Cortex of kidney (tissue), 1 donor: ENCODE measurements at places on chromosomes 7 and 10.

DNA sequence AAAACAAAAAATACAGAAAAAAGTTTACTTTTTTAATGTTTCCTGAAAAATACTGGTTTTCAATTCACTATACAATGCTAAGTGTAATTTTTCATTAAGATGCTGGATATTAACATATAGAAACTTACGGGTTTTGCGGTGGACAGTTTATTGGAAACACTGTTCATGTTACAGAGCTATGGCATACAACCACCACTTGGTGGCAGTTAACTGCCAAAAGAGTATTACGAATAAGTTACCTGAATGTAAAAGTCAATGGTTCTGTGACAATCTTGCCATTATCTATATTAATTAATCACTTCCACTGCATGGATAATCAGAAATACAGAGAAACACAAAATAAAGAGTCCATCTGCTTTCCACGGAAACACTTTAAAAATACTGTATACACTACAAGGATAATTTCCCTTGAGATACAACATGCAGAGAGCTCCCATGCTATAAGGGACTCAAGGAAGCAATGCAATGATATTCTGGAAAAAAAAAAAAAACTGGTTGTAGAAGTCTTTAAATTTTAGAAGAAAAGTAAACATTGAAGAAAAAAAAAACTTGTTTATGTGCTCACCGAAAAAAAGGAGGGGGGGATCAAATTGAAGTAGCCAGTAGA, 97.0 kb downstream of the TPK1 start:
- DNase-seq = no peak

GRCh38 chr7:20293336-20293735, 37.4 kb upstream of the ITGB8 start:
- no peak for DNase-seq

DNA sequence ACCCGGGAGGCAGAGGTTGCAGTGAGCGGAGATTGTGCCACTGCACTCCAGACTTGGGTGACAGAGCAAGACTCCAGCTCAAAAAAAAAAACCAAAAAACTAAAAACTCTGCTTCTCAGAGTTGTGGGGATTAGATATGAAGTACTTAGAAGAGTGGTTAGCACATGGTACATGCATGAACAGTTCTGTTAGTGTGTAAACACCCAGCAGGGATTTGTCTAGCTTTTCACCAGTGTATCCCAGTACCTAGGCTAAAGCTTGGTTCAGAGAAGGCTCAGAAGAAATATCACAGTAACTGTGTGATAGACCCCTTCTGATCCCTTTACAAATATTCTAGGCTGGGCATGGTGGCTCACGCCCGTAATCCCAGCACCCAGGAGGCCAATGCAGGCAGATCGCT, 9.5 kb downstream of the PPIA start:
- no peak for DNase-seq

GRCh38 chr10:86958901-86959736, 720 bp downstream of the SNCG start:
- DNase-seq = no peak

- DNase-seq = no peak
Measured at GRCh38 chr7:87213811-87214210, 5.7 kb downstream of the TMEM243 start.

DNA sequence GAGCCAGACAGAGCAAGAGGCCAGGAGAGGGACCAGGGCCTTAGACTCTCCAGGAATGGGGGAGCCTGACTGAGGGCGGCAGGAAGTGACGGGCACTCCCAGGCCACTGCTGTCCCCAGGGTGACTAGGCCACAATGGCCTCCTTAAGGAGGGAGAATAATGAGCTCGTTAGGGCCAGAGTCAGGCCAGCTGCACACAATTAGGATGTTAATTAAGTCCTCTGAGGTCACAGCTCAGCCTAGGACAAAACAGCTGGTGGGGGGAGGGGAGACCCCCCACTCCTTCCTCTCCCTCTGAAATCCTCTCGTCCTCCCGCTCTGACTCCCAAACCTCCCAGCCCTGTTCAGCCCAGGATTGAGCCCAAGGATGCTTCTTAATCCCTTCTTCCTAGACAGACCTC, 143.0 kb downstream of the NEURL1 start:
- DNase-seq = no peak

- no peak for DNase-seq
Measured at GRCh38 chr7:102981451-102981850, 68.7 kb downstream of the LRRC17 start.

DNA sequence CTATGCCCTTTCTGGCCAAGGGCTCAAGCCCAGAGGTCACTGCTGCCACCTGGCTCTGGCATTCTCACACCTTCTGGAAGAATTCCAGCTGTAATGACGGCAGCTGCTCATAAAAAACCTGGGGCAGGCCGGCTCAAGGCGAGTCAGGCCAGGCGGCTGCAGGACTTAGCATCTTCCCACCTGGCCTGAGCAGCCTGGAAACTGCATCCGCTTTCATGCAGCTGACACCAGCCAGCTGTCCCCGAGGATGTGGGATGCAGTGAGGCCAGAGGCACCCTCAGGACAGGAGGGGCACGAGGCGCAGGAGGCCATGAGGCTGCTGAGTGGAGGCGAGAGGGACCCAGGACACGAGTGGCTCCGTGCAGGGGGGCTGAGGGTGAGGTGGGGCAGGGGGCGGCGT, 47.5 kb upstream of the ADGRA1 start:
- DNase-seq = no peak

GRCh38 chr10:2476812-2477553, 590.4 kb upstream of the PFKP start:
- DNase-seq = no peak

- no peak for DNase-seq
Measured at GRCh38 chr10:128462844-128463243, 336.6 kb upstream of the MKI67 start.

DNA sequence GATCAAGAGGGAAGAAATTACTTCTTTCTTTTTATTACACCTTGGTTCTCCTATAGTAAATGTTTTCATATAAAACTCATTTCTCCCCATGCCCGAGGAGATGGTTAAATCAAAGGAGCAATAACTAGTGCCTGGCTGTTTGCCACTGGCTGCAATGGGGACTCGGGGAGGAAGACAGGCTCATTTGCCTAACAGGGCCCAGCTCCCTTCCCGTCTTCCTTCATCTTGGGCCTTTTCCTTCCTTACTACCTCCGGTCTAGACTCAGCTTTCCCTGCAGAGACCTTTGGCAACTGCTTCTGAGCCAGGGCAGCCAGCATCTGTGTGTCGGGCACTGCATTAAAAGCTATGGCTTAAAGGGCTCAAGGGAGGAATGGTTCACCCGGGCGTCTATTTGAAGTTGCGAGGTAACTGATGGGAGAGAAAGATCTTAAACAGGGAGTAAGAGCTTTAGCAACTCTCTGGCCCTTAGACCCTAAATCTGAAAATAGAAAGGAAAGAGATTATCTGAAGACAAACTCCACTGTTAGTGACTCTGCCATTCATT, 63.5 kb downstream of the CALD1 start:
- DNase-seq = no peak

DNA sequence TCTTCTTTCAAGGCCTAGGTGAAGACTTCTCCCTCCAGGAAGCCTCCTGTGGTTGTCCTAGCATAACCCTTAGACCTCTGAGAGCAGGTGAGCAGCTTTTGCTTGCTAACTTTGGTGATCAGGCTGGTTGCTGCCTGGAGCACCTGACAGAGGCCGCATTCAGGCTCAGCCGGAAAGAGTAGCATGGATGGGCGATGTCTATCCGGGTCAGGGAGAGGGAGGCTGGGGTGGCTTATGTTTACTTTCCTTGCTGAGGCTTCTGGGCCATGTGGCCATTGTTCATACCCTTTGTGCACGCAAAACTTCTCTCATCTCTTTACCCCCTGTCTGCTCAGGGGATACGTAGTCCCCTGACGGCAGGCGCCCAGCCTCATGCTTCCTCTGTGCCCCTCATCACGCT, 27.4 kb upstream of the PCBD1 start:
- DNase-seq = no peak

DNA sequence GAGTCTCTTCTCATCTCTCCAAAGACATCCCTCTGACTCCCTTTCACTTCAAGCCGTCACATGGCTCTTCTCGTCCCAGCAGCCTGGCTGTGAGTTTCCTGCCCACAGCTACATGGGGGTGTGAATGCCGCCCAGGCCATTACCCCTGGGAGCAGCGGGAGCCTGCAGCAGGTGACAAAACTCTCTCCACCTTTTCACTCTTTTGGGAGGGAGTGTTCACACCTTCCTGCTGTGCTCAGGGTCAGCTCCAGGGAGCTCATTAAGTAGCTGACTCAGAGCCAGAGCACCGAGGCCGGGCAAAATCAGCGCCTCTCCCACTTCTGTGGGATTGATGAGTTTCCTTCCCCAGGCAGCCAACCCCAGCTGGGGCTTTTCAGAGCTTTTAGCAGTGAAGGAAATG, 271.3 kb downstream of the TYW1 start:
- no peak for DNase-seq

GRCh38 chr10:6059506-6059905, 2.7 kb downstream of the IL2RA start:
- no peak for DNase-seq

GRCh38 chr7:11026452-11027359, 53.0 kb downstream of the PHF14 start:
- no peak for DNase-seq

DNA sequence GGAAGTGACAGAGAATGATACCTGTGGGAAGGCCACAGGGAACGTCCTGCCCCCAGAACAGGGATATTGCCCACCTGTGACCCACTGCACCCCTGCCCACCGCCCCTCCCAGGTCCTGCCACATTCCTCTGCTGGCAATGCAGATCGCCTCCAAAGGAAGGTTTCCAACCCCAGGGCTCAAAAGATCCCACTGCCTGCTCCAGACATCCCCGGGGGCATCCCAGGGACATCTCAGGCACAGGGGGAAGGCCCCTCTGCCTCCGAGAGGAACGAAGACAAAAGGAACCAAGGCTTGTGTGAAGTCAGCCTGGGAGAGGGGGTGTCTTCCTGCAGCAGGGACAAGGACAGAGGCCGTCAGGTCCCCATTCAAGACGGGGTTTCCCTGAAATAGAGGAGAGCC, 28.5 kb downstream of the NUDT1 start:
- no peak for DNase-seq

GRCh38 chr10:110544958-110545537, 22.4 kb upstream of the SMC3 start:
- DNase-seq = no peak

GRCh38 chr10:51658000-51658399, 41.4 kb downstream of the CSTF2T start:
- no peak for DNase-seq

- DNase-seq = no peak
Measured at GRCh38 chr7:30714129-30714528, 31.9 kb upstream of the CRHR2 start.

GRCh38 chr10:73931767-73932619, 21.1 kb downstream of the PLAU start:
- no peak for DNase-seq

GRCh38 chr10:94178475-94179253, 184.1 kb downstream of the NOC3L start:
- DNase-seq = no peak

DNA sequence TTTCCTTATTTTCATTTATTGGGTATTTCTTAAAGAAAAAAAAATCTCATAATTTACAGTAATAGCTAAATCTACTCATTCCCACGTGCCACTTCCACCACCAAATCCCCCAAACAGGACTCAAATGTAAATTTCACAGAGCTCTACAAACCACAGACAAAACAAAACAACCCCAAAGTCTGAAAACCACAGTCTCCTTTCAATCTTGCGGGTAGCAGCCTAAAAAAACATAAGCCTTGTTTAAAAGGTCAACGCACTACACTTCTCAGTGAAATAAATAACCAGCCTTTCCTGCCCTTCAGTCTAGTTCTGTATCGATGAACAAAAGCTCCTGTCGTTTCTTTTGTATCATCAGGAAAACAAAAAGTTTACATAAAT, 121.8 kb upstream of the AFAP1L2 start:
- DNase-seq = no peak

DNA sequence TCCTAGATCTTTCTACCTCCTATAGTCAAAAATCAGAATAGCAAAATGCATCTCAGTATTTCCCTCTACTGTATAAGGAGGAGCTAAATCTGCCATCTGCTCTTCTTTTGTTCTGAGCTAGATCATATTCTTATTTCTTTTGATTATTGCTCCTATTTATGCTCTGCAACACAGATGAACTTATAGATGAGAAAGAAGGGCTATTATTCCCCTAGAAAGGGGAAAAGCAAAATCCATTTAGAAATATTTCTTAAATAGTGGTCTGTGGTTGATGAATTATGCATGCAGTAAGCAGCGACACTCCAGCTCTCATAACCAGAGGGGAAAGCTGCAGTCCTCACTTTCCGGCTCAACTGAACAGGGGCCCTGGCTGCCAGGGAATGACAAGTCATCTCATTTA, 207.3 kb upstream of the SORCS1 start:
- no peak for DNase-seq

- no peak for DNase-seq
Measured at GRCh38 chr10:58152673-58153263, 114.9 kb downstream of the IPMK start.

- DNase-seq = no peak
Measured at GRCh38 chr10:49173201-49173772, 14.9 kb downstream of the TMEM273 start.
